IMR-90 (cell line): ENCODE measurements at places on chromosomes 1 and 21. TPM values are rescaled to one million over a fixed set of nuclear protein-coding genes. Genes with fewer than 3 reads are reported as not detected.

DNA sequence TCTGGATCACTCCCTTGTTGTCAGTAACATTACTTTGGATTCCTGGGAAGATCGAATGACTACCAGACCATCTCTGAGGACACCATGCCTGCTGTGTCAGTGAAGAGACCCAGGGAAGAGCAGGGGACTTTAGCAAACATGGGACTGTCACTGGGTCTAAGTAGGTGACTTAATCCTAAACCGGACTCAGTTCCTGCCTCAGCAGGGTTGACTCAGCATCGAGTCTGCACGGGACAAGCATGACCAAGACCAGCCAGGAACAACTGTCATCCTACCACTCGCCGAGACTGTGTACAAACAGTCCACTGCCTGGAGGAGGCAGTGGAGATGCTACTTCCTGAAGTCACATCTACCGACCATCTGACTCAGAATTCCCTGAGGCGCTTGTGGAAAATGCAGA lies 53.2 kb upstream of the RAB4A start:
- no peak overlapping the region for H3K4me3 ChIP-seq
- peaks cover 5% of the 10 kb centered on the region for H3K4me1 ChIP-seq
- no peak for DNase-seq
- no peak overlapping the region for H3K27ac ChIP-seq
- H3K27me3 ChIP-seq, result no peaks in the 10 kb centered on the region

- H3K36me3 ChIP-seq, result no peaks in the 10 kb centered on the region
- DNase-seq, result no peak
- no peak overlapping the region for H3K4me3 ChIP-seq
- no peak overlapping the region for H3K27ac ChIP-seq
- H3K4me1 ChIP-seq, result no peaks in the 10 kb centered on the region
- peaks cover 13% of the 10 kb centered on the region for H3K27me3 ChIP-seq
Observed at GRCh38 chr1:244011786-244012185, 39.3 kb upstream of the ZBTB18 start.

DNA sequence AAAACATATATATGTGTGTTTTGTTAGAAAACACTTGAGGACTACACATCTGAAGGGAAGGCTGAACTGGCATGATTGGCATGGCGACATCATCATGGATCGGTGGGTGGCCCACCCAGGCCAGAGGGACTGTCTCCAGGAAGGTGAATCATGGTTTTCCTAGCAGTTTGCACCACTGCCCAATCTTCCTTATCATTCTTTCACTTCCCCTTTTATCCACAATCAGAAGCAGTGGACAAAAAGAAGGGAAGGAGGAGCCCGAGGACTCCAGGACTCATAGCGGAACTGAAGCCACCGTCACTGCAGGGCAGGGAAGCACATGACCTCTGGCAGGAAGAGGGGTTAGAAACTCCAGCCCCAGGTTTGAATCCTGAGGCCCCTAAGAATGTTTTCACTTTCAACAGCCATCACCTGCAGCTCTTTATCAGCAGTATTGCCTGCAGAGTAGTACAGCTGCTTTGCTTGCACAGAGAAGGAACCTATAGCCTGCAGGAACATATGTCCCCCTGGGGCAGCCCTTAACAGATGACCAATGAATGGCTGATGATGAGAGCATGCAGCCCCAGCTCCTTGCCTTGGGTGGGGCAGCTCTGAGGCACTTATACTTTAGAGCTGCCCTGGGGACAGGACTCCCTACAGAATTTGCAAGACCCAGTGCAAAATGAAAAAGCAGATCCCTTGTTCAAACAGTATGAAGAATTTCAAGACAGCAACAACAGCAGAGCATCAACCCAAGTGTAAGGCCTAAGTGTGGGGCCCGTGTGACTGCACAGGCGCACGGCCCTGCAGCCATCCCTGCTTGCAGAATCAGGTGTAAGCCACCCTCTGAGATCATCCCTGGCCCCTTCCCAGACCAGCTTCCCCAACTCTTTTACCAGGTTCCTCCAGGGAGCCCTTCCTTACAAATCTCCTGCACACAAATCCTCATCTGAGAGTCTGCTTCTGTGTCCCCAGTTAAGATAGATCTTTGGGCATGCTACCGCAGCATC lies 241.8 kb upstream of the IRF2BP2 start:
- H3K27me3 ChIP-seq, result no peaks in the 10 kb centered on the region
- H3K27ac ChIP-seq, result no peak overlapping the region
- peak; percentile 55 for DNase-seq
- H3K36me3 ChIP-seq, result no peaks in the 10 kb centered on the region

DNA sequence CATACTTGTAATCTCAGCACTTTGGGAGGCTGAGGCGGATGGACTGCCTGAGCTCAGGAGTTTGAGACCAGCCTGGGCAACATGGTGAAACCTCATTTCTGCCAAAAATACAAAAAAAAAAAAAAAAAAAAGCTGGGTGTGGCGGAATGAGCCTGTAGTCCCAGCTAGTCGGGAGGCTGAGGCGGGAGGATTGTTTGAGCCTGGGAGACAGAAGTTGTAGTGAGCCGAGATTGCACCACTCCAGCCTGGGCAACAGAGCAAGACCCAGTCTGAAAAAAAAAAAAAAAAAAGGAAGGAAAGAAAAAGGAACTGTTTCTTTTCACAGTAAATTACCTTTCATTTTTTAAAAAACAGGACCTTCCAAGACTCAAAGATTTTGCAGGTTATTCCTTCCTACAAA lies 29.5 kb downstream of the LIN9 start:
- no peaks in the 10 kb centered on the region for H3K36me3 ChIP-seq
- no peak overlapping the region for H3K4me3 ChIP-seq
- H3K27ac ChIP-seq, result no peak overlapping the region

The CD1D gene
- not detected in 2 replicates for total RNA-seq

The ASH1L gene
- total RNA-seq, result 18.5 and 23.9 TPM in 2 replicates

The SHC1 gene
- 291 and 355 TPM in 2 replicates for total RNA-seq
